Midbrain (tissue), 1 donor: ENCODE measurements at places on chromosomes 2 and 18.

DNA sequence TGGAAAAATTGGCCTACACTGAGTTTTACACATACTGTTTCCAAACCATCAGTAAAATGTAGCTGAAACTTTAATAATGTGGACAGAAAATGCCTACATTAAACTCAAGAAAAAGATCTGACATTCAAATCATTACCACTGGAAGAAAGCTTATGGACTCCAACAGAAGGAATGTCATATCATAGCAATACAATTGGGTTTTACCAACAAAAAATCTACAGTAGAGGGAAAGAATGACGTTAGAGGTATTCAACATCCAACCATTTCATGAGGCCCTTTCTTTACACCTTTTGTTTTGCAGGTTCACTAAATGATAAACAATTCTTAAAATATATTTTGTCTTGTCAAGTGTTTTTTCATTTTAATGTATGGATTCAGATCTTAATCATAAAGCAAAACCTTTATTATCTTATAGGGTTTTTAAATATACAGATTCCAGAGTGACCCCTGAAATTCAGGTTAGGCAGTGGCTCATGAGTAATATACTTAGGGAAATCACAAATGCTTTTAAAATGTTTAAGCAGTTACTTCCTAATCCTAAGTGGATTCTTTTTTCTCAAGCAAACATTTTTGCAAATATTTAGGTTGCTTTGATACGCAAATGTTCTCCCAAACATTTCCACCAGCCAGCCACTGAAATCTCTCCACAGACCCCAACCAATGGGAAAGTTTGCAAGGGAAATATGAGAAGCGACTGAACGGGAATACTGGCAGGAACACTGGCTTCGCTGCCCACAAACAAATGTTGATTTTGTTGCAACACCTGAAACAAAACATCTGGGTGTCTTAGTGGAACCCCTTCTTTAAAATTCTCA, 168.7 kb downstream of the TCF4 start:
- DNase-seq, result no peak

- no peak for DNase-seq
Observed at GRCh38 chr18:36610661-36611060, 218.1 kb downstream of the TPGS2 start.

- DNase-seq, result peak; percentile 54
Observed at GRCh38 chr18:58887613-58887963, 22.9 kb downstream of the ZNF532 start.

GRCh38 chr2:158181171-158181570, 79.5 kb downstream of the UPP2 start:
- no peak for DNase-seq

GRCh38 chr2:112824694-112825085, 11.9 kb downstream of the IL1B start:
- no peak for DNase-seq

DNA sequence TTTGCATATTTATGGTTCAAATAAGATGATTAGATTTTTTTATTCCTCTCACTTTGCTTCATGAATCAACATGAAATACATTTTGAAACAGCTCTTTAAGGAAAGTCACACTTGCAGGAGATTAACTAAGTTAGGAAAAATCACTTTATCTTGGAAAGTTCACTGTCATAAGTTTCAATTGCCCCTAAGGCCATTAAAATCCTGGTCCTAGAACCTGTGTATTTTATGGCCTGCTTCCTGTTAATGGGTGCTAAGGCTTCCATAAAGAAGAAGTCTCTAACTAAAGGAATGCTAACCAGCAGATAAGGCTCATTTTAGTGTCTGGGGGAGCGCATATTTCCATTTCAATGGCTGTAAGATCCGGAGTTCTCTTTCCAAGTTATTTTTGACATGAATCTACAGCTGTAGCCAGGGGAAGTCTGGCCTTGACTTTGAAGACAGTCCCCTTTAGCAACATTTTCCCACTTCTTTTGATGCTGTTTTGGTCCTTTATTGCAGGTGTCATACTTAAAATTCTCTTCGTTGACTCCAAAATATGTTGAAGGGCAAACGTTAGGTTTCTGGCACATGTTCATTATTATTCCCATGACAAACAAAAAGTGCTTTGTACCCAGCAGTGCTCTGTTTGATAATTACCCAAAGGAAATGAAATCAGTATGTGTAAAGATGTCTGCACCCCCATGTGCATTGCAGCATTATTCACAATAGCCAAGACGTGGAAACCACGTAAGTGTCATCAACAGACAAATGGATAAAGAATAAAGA, 34.4 kb upstream of the SH3BP4 start:
- DNase-seq, result peak; percentile 46

DNA sequence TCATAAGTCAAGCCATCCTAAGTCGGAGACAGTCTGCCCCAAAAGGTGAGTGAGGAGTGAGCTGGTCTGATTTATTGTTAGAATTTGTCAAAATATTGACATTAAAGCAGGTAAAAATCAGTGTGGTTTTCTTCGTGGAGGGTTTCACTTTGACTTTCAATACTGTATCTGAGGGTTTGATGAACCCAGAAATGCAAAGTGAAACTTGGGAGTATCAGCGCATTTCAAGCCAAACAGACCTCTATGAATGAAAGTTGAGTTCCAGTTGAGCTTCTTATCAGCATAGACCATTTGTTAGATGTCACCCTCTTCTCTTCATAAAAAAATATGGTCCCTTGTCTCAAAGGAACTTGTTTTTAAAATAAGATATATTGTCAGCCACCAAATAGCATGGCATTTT, 21.7 kb upstream of the CXCR4 start:
- no peak for DNase-seq

- DNase-seq, result no peak
Observed at GRCh38 chr2:129827311-129828090, 152.0 kb upstream of the RAB6C start.

DNA sequence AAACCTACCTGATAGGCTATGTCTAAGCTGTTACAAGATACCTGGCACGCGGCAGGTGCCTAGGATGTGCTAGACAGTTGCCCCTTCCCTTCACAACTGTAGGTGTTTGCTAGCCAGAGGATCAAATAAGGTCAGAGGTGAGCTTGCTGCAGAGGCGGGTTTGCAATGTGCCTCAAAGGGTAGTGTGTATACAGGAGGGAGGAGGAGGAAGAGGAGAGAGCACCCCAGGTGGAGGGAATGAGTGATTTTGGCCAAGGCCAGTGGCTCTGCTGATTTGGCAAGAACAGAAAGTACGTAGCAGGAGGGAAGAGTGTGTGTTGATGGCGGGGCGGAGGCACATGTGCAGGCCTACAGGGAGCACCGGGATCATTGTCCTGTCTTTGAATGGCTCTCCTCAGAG, 236.5 kb downstream of the HAUS1 start:
- no peak for DNase-seq

DNA sequence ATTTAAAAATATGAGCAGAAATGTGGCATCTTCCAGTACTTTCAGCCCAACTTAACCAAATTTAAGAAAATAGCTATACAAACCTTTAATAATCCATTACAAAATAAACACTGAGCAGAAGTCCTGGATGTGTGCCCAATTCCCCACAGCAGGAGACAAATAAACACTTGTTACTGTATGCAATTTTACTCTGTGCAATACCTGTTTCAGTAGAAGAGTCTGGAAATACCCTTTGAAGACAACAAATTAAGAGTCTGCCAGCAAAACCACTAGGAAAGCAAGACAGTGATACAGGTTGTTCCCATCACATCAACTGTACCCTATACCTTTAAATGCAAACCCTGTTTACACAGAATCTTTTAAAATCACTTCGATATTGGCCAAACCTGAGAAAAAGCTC, 41.4 kb upstream of the RNU4ATAC start:
- DNase-seq, result no peak

GRCh38 chr2:229636571-229636970, 77.8 kb downstream of the DNER start:
- no peak for DNase-seq

GRCh38 chr18:34493099-34493544, 217.0 kb upstream of the DTNA start:
- DNase-seq, result peak; percentile 87

- DNase-seq, result no peak
Observed at GRCh38 chr2:207995887-207996286, 29.4 kb downstream of the PLEKHM3 start.

- DNase-seq, result no peak
Observed at GRCh38 chr2:10266133-10266620, 36.5 kb upstream of the HPCAL1 start.

GRCh38 chr2:88831792-88832248, 140.3 kb downstream of the RPIA start:
- DNase-seq, result no peak

DNA sequence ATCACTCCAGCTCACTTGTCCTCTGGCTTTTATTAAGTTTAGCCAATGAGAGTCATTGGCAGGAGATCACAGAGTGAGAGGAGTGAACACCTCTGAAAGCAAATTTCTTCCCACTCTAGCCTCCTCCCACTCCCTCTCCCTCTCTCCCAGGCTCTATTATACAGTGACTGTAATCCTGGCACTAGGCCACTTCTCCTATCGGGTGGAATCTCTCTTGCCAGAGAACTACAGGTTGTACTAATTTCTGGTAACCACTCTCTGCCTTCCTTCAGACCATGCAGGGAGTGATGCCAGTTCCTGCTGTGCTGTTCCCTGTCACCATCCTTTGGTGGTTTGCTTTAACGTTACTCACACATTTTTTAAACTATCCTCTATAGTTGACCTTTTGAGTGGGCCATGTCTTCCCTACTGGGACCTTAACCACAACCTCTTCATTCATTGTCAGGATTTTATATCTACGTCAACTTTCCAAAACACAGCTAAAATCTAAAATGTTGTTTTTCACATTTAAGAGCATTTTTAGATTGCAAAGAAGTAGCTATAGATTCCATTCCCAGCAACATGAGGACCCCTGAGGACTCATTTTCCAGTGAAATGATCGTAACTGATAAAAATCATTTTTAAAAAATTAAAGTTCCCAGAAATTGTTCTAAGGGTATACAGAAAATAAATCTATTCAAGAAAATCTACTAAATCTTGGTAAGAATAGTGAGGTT, 217.1 kb downstream of the MREG start:
- DNase-seq, result no peak

DNA sequence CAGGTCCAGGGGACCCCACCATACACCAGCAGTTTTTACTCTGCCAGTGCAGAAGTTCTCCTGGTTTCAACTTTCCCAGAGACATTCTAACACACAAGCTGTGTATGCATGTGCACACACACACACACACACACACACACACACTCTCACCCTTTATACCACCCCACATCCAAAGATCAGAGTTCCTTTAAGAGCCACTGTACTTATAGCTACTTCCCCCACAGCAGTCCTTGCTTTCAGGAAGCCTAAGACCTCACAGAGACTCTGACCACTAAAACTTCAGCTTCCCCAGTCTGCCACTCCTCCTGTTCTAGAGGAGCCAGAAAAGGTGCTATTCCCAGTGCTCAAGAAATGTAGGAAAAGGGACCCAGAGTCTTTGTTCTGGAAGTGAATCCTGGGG, 107.8 kb downstream of the ZNF521 start:
- no peak for DNase-seq

DNA sequence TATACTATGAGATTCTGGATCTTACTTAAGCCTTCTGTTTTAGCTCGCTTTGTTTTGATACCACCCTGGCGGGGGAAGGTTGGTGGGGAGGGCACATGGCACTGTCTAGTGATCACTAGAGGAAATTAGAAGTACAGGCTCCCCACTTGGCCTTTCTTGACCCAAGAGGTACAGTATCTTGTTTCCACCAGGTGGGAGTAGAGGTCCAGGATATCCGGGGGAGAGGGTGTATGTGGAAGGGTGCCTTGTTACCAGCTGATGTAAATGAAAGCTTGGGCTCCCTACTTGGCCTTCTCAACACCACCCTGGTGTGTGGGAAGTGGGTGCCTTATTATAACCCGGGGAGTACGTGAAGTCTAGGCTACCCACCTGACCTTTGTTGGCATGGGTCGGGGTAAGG, 7.5 kb downstream of the GALNT1 start:
- no peak for DNase-seq

DNA sequence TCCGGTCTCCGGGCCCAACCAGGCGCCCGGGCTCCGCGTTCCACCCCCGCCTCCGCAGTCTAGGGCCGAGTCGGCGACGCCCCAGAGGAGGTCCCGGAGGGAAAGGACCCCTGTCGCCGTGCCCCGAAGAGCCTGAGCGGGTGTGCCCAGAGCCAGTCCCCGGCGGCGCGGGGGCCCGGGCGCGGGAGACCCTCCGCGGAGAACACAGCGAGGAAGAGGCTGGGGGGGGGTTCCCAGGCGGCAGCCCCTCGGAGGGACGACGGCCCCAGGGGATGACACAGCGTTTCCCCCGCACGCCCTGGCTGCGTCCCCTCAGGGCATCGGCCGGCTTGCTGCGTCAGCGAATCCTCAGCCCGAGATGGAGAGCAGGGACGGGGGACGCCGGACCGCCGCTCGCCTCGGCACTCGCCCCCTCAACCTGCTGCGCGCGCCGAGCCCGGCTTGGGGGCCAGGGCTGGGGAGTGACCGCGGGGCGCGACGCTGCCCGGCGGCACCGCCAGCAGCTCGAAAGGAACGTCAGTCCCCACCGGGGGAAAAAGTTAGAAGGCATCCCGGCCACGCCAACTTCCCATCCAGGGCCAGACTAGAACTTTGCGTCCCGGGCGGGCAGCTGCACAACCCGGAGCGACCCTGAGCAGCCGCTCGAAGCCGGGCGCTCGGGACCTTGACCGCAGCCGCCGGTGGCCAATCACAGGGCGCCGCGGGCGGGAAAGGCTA, 711 bp downstream of the SFXN5 start:
- no peak for DNase-seq

DNA sequence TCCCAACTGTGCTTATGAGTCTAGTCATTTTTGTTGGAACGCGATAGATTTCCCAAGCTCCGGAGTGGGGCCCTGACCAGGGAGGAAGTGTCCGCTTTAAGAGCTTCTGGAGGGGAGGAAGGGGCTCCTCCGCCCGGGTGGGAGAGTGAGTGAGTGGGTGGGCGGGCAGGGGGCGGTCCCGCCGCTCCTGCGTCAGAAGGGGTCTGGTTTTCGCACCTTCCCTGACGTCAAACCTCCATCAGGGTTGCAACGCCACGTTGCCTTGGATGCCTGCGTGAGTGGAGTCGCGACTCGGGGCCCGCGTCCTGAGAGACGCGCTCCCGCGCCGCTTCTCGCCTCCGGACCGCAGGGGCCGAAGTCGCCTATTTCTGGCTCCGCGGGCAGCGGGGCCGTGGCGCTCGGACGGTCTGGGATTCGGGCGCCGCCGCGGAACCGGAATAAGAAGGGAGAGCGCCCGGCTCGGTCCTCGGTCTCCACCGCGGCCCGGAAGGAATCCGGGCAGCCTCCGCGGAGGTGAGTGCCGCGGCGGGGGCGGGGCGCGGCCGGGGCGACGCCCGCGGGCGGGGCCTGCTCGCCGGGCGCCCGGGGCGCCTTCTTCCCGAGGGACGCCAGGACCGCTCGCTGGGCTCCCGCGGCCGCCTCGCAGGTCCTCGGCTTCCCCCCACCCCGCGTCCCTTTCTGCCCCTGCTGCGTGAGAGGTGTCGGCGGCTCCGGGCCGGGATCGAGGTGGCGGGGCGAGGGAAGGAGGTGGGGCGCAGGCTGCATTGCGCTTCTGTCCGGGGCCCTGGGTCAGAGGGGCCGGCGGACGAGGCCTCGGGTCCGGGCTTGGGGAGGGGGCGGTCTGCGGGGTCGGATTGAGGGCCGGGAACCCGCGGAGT, at the start of gene ZDBF2:
Gene ZDBF2, plus strand, starts transcription at position 230 of the 878 bp plus-strand sequence. CDS start 7,187 bp downstream, outside the sequence.
- no peak for DNase-seq

DNA sequence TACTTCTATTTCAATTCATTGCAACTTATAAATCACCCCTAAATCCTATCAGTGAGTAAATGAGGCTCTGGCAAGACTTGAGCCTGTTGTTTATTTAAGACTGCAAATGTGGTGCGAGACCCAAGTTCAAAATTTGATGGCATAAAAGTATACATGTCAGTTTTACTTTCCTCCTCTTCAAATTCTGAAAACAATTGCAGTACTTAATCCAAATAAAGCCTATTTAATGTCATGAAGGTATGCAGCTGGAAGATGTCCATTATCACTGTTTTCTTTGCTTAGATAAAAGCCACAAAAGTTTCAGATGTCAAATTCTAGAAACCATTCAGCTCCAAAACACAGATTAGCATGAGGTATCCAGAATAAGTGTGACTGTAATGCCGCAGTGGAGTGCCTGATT, 3.3 kb downstream of the APCDD1 start:
- no peak for DNase-seq
